ENCODE measurements at places on chromosomes 3 and 15.

GRCh38 chr3:81728766-81729544 is 32.5 kb downstream of the GBE1 start:
- DNase-seq, result no peak

DNA sequence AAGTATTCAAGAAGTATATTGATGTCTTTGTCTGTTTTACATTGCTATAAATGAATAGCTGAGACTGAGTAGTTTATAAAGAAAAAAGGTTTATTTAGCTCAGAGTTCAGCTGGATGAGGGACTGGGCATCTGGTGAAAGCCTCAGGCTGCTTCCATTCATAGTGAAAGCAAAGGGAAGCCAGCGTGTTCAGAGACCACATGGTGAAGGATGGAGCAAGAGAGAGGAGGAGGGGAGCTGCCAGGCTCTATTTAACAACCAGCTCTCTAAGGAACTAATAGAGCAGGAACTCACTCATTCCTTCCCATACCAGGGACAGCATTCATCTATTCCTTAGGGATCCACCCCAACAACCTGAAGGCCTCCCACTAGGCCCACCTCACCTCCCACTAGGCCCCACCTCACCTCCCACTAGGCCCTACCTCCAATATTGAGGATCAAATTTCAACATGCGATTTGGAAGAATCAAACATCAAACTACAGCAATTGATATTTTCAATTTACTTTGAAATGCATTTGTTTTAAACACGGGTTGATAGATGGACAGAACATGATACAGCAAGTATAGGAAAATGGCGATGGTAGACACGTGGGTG is 167.5 kb upstream of the HES1 start:
- no peak for DNase-seq

GRCh38 chr15:56868170-56868569 is 50.3 kb upstream of the TCF12 start:
- DNase-seq, result no peak

- no peak for DNase-seq
Observed at GRCh38 chr3:136956971-136957370, 812 bp upstream of the IL20RB start.

DNA sequence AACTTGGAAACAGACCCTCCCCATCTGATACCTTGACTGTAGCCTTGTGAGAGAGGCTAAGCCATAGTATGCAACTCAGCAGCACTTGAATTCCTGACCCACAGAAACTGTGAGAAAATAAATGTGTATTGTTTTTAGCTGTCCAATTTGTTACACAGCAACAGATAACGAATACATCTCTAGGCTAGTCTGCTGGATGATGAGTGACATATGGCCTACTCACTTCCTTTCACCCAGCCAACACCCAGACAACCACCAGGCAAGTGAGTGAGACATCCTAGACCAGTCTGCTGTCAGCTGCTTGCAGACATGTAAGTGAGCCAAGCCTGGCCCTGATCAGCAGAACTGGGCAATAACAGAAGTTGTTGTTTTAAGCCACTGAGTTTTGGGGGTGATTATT is 19.2 kb upstream of the SMAD6 start:
- no peak for DNase-seq

DNA sequence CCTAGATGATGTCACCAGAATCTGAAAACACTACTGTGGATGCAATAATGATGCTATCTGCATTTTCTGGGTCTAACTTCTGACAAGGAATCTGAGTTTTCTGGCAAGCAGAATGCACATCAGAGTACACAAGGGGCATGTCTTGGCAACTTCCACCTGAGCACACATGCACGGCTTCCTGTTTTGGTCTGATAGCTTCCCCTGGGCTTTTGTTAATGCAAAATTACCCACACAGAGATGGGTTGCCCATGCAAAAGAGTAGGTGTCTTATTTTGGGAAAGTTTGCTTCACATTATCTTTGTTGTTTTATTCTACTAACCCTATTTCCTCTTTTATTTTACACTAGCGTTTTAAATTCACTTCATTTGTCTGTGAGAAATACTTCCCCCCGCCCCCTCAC is 74.2 kb upstream of the SATB1 start:
- DNase-seq, result no peak

- no peak for DNase-seq
Observed at GRCh38 chr3:129723558-129724324, 117.3 kb upstream of the PLXND1 start.

DNA sequence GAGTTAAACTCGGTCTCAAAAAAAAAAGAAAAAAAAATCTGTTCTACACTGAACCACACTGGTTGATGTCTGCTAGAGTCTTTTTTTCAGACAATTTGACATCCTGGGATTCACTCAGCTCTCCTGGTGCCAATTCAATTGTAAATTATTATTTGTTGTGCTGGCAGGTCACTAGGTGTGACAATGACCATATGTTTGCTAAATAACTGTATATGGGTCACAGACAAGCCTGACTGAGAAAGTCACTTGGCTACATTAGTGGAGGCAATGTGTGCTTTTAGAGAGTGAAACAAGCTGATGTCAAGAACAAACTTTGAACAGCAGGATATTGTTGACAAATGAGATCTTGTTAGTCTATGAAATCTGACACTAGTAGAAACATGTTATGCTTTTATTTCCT is 1379.1 kb downstream of the ZPLD1 start:
- no peak for DNase-seq

- DNase-seq, result peak; percentile 13
Observed at GRCh38 chr15:74631935-74632560, 16.4 kb downstream of the CLK3 start.

DNA sequence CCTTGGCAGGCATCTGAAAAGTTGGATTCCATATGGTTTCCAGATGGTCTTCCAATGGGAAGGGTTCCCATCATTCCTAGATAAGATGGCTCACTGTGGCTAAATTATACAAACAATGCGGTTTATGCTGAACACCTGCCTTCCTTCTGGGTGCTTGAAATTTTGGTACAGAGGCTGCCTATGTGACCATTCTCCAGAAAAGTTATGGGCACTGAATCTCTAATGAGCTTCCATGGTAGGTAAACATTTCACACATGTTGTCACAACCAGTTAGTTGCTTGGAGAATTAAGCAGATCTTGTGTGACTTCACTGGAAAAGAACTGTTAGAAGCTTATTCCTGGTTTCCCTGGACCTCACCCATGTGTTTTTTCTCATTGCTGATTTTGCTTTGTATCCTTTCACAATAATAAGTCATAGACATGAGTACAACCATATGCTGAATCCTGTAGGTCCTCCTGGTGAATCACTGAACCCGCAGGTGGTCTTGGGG is 30.1 kb downstream of the PLOD2 start:
- DNase-seq, result no peak

DNA sequence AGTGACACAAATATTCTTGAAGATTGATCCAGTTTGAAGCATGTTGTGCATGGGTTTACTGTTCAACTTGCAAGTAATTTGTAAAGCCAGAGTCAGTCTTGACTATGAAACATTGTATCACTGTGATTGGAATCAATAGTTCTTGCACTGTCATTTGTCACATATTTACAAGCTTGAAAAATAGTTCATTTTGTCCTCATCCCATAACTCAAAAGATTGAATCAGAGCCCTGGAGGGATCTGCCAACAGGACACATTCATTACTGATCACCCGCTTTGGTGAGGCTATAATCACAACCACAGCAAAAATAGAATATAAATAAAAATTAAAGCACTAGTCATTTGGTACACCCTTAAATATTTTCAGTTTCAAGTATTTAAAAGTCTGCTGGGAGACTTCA is 368.9 kb downstream of the WDR72 start:
- DNase-seq, result no peak

DNA sequence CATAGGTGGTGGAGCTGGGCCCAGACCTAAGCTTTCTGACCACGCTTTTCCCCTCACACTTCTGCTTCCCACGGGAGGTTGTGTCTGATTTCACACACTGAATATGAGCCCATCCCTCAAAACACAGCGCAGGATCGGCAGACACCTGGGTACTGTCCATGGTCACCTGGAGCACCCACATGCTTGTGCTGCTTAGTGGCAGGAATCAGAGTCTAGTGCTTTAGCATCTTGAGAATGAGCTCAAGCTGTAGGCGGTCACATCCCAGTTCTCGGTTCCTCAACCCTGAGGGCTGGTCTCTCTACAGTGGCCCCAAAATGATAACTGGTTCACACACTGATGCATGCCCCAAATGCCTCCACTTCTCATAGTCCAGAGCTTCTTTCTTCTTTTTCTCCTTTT is 111.0 kb downstream of the SEMA5B start:
- DNase-seq, result no peak

DNA sequence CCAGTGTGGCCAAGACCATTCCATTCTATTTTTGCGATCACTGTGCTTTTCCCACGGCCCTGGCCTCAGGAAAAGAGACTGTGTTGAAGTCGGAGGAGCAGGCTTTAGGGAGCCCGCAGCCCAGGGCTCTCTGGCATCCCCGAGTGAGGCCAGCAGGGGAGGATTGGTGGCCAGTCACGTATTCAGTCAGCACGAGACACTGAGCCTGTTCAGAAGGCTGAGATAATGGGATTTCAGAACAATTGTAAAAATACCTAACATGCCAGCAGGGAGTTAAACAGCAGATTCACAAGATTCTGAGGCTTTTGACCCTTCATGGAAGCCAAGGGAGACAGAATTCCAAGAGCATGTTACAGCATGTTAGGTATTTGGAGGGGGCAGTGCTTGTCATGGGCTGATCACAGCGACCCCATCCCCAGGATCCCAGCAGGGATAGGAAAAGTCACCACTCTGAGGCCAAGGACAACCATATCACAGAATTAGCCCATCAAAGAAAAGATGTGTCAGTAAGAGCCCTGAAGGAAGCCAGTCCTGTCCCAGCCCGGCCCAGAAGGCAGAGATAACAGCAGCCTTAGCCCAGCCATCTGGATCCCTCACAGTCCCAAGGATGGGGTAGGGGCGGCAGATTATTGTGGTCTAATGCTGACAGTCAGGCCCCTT is 40.6 kb downstream of the AMOTL2 start:
- DNase-seq, result peak; percentile 47

GRCh38 chr15:60906146-60906674 is 322.9 kb downstream of the RORA start:
- DNase-seq, result no peak

DNA sequence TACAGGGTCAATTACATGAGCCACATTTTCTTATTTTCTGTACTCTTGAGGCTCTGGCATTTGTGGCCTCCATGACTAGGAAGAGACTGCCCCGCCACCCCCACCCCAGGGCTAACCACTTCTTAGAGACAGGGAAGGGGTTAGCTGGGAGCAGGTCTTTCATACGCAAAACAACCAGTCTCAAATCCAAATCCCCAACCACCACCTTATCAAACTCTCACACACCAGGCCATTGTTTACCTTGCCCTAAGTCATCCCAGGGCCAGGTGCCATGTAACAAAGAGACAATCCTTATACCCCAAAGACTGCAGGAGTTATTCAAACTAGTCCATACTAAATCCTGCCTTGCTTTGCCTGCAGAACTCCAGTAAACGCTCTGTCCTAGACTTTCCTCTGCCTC is 77.8 kb downstream of the B3GNT5 start:
- no peak for DNase-seq

DNA sequence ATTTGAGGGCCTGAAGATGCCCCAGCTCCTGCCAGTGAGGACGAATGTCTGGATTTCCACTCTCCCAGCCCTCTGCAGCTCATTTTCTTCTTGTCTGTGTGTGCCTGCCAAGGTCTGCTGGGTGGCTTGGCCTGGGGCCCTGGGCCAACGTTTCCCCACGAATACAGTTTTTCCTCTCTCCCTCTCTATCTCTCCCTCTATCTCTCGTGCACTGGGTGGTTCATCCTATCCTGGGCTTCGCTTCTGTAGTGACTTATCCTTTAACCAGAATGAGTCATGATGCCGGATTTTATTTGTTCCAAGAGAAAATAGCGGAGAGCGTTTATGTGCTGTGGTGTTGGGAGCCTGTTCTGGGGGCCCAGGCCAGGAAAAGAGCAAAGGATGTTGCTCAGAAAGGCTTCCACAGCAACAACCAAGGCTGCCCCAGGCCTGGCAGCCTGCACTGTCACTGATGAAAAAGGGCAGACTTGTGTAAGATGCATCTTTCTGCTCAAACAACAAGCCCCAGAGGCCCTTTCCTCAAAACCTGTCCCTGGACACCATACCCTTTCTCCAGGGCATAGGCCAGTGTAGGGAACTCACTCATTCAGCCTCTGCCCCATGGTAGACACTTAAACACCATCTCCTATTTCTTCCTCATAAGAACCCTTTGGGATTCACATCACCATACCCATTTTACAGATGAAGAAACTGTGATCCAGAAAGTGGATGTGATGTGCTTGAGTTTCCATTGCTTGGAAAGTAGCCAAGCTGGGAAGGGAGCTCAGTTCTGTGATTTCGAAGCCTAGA is 47.3 kb downstream of the ITGA11 start:
- DNase-seq, result peak; percentile 60

DNA sequence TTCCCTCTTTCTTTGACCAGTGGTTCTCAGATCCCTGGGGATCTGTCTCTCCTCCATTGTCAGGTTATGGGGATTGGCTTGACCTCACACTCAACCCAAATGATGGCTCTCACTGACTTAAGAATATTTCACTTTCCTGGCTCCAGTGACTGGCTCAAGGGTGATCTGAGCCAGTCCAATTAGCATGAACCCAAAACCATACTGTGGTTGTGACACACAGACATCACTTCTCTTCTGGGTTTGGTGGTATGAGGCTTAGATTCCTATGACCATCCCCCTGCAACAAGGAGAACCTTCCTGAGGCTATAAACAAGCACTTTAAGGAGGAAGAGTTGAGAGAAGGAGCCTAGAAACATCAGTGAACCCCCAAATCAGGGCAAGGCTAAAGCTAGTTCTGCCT is 85.8 kb downstream of the KCNAB1 start:
- no peak for DNase-seq

DNA sequence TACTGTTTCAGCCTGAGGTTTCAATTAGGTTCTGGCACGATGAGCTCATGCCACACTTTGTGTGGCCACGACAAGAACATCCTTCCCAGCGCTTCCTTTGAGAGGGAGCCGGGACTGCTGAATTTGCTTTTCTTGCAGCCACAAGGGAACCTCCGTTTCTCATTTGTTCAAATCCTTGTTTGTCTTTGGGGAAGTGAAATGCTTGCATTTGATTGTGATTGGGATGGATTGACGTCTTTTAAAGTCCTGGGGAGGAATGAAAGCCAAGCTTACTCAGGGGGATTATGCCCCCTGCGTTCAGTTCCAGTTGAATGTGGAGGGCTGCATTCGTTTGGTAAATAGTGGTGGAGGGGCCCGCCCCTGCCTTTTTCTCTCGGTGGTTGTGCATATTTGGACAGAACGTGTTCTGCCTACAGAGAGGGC is 277.6 kb downstream of the THSD4 start:
- DNase-seq, result no peak

DNA sequence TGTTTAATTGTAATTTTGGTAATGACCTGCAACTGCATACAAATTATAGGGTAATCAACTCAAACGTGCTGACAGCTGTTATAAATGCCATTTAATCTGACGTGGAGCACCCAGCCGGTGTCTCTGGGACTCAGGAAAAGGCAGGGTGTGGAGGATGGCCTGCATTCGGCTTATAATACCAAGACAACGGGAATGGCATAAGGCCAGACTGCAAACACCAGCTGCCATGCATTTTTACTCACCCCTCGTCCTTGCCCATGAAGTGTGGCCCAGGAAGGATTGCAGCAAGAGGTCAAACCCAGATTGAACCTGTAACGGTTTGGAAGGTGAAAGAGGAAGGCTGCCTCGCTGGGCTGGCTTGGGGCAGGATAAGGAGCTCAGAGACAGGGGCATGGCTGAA is 96.4 kb downstream of the WNT7A start:
- no peak for DNase-seq

GRCh38 chr15:73950479-73950830 is 24.2 kb downstream of the LOXL1 start:
- DNase-seq, result no peak

All from T1000 (cell line).